ENCODE measurements at places on chromosomes 5 and 9. TPM values are rescaled to one million over a fixed set of nuclear protein-coding genes. Genes with fewer than 3 reads are reported as not detected.

The SPATA31D4 gene
- not detected for total RNA-seq

The IRX2 gene
- total RNA-seq = 3.1 TPM

The QRFP gene
- not detected for total RNA-seq

The PDE6A gene
- total RNA-seq = 0.05 TPM

The MLANA gene
- total RNA-seq = not detected

The ANKRD18B gene
- 0.89 TPM for total RNA-seq

The LECT2 gene
- total RNA-seq = not detected

The CCL27 gene
- not detected for total RNA-seq

The ADCY2 gene
- 0.17 TPM for total RNA-seq

The CDH6 gene
- 2.6 TPM for total RNA-seq

The NSG2 gene
- total RNA-seq = 0.27 TPM

The ADAMTS19 gene
- total RNA-seq = 1.1 TPM

The MAP1B gene
- total RNA-seq = 67.1 TPM

The FUT7 gene
- 0.17 TPM for total RNA-seq

The C5orf46 gene
- total RNA-seq = 2.8 TPM

The ANKRD31 gene
- total RNA-seq = not detected

The RNF224 gene
- total RNA-seq = not detected

The ANKRD34B gene
- total RNA-seq = not detected

The ALAD gene
- 117 TPM for total RNA-seq

The FOXD4 gene
- total RNA-seq = 0.12 TPM

The ABCA1 gene
- 13.0 TPM for total RNA-seq

The TLX3 gene
- total RNA-seq = not detected

The SNX30 gene
- 4.3 TPM for total RNA-seq

The PCDHA8 gene
- total RNA-seq = not detected

The AK1 gene
- 853 TPM for total RNA-seq

The PCDHGA11 gene
- 5.0 TPM for total RNA-seq

The PCDHA3 gene
- total RNA-seq = 0.07 TPM
